ENCODE measurements at places on chromosomes 11 and 22. TPM values are rescaled to one million over a fixed set of nuclear protein-coding genes. Genes with fewer than 3 reads are reported as not detected.

GRAMD1B gene
- total RNA-seq, result 14.0 TPM

DNA sequence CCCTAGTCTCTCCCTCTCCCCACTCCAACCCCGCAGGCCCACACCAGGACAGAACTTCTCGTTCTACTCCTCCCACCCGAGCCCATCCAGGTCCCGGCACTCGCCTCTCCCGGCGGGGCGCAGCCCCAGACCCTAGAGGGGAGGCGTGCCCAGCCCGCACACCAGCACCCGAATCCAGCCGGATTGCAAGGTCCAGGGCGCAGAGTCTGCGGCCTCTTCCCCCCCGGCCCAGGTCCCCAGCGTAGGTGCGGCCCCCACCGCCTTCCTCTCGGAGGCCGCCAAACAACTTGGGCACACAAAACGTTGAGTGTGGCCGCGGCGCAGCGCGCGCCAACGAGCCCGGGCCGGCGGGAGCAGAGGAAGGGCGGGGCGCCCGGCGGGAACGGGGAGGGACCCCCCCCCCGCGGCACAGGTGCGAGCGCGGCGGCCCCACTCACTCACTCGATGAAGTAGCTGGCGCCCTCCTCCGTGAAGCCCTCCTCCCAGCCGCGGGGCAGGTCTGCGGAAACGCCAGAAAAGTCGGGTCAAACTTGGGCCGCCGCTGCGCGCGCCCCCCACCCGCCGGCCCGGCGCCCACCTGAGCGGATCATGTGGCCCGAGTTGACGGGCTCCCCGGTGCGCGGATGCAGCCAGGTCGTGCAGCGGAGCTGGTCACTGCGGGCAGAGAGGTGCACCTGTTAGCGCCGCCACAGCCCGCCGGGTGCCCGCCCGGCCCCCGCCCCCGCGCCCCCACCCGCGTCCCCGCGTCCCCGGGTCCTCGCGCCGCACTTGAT is 480 bp downstream of the PLEKHA7 start:
- no peaks in the 10 kb centered on the region for H3K27me3 ChIP-seq
- H3K4me3 ChIP-seq, result peak overlapping the region; percentile 39
- no peak overlapping the region for H3K27ac ChIP-seq
- peak; percentile 5 for DNase-seq
- no peaks in the 10 kb centered on the region for H3K36me3 ChIP-seq

- peak within 1 kb of the TSS; percentile 51 for H3K4me3 ChIP-seq
- H3K4me1 ChIP-seq, result no peaks in the 10 kb centered on the region
- H3K27ac ChIP-seq, result no peak within 1 kb of the TSS
Observed at GRCh38 chr11:82733444-82734119, at the start of gene FAM181B. FAM181B (minus strand) TSS chr11:82733864; CDS start chr11:82733729, 135 bp downstream.

DNA sequence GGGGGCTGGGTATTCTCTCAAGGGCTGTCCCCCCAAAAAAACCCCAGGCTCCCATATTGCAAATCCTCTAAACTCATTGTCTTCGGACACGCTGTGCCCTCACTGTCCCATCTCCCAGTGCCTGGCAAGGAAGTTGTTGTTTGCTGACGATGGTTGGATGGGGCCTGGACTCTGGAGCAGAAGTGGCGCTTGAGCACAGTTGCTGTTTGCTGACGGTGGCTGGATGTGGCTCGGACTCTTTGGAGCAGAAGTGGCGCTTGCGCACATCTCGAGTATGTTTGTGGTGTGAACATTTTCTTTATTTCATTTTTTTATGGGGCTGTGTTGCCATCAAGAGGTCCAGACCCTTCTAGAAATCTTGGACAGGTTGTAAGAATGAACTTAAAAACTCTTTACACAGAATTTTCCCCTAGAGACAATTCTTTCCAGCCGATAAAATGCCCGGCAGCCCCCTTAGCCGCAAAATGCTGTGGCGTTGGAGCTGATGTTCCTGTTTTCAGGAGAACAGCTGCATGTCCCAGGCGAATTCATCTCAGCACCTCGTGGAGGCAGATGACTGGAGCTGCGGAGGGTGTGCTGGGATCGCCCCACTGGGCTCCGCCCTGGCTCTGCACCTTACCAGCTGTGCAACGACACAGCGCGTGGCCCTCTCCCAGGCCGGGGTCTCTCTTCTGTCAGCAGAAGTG is 1167.4 kb downstream of the BRD1 start:
- no peak overlapping the region for H3K27ac ChIP-seq
- H3K4me1 ChIP-seq, result no peaks in the 10 kb centered on the region
- no peaks in the 10 kb centered on the region for H3K36me3 ChIP-seq
- DNase-seq, result no peak

DNA sequence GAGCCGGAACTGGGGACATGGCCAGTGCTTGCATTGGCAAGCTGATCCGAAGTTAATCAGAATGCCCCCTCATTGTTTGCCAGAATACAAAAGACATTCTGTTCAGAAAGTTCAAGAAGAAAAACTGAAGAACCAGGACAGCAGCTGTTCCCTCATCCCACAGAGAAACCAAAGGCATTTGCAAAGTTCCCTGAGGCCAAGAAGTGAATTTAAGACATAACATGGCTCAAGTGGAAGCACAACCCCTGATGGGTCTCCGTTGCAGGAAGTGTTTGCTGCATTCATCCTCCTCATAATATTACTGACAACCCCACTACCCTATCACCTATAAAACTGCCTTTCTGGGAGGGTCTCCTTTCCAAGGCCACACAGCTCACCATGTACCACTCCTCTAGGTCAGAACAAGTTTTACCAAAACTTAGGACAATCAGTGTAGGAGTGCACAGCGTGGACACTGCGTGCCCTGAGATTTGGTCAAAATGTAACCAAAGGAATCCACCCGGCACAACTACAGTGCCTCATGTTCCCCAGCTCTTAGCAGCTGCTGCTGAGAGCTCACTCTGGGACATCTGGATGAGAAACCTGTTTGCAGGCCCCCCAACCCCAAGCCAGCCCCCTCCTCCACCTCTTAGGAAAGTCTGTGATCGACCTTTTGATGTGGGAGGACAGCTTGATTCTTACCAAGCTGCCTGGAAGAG is 101.6 kb upstream of the AKIP1 start:
- H3K4me1 ChIP-seq, result no peaks in the 10 kb centered on the region
- H3K27me3 ChIP-seq, result no peaks in the 10 kb centered on the region
- H3K27ac ChIP-seq, result no peak overlapping the region
- DNase-seq, result no peak
- no peaks in the 10 kb centered on the region for H3K36me3 ChIP-seq

DNA sequence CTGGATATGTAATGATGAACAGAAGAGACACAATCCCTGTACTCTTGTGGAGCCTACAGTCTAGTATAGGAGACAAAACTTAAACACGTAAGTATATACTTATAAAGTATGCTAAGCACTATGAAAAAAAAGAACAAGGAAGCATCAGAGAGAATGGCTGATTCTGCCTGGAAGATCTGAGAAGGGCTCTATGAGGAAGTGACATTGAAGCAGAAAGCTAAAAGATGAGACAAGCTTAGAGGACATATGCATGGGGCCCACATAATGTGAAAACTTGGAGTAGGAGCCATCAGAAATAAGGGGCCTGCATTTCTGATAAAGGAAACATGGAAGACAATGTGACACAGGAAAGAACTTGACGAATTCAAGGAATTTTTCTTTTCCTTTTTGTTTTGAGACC is 16.6 kb downstream of the SAA1 start:
- H3K27ac ChIP-seq, result no peak overlapping the region
- no peaks in the 10 kb centered on the region for H3K27me3 ChIP-seq
- H3K4me1 ChIP-seq, result no peaks in the 10 kb centered on the region
- no peak for DNase-seq
- H3K4me3 ChIP-seq, result no peak overlapping the region
- peaks cover 11% of the 10 kb centered on the region for H3K36me3 ChIP-seq

SAA1 gene
- not detected for total RNA-seq

MRGPRD gene
- not detected for total RNA-seq

DNA sequence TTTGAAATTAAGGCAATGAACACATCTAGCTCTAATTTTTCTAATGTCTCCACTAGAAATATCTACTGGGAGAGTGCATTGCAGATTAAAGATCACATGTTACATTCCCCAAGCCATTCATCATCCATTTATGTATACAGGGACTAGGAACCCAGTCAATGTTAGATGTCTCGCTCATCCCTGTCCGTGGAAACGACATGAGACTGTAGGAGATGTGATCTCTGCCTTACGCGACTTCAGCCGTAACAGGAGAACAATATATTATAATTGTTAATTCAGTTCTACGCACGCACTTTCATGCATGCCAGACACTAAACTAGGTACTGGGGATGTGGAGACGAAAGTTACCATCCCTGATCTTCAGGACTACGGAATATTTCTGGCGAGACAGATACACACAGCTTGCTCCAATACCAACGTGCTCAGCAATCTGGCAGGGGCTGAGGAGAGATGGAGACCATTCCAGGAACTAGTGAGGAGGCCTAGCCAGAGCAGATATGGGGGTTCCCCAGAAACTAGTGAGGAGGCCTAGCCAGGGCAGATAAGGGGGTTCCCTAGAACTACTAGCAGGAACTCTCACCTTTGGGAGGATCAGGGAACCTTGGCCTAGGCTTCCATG is 706 bp downstream of the DCPS start:
- H3K4me1 ChIP-seq, result peaks cover 18% of the 10 kb centered on the region
- no peaks in the 10 kb centered on the region for H3K36me3 ChIP-seq
- H3K27me3 ChIP-seq, result no peaks in the 10 kb centered on the region

DNA sequence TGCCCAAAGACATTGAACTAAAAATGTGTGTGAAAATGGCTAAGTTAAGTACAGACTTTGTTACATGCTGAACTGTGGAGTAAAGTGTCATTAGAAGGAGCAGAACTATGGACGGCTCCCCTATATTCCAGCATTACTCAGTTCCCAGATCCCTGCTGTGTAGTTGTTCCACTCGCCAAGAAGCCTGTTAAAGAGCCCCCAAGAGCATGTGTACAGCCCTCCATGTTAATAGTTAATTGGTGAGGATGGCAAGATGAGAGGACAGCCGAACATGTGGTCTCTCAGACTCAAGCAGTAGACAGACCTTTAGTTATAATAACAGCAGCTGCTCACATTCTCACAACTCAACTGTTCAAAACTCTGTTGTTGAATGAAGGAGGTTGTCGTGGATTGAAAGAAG is 127.4 kb downstream of the ELP4 start:
- no peak for DNase-seq
- no peaks in the 10 kb centered on the region for H3K27me3 ChIP-seq
- H3K27ac ChIP-seq, result no peak overlapping the region
- no peak overlapping the region for H3K4me3 ChIP-seq
- H3K4me1 ChIP-seq, result no peaks in the 10 kb centered on the region

OR51E2 gene
- total RNA-seq, result not detected

DNA sequence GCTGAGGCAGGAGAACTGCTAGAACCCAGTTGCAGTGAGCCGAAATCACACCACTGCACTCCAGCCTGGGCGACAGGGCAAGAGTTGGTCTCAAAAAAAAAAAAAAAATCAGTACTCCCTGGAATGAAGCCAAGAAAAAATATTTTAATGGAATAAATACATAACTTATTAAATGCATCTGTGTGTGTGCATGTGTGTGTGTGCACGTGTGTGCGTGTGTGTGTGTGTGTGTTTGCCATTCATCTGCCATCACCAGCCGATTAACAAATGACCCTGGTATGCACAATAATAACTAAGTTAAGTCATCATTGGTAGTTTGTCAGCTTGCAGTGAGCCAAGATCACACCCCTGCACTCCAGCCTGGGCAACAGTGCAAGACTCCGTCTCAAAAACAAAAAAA is 35.0 kb upstream of the SCGB1A1 start:
- DNase-seq, result no peak
- peaks cover 6% of the 10 kb centered on the region for H3K4me1 ChIP-seq
- H3K27ac ChIP-seq, result no peak overlapping the region
- no peak overlapping the region for H3K4me3 ChIP-seq

- DNase-seq, result no peak
- no peak overlapping the region for H3K27ac ChIP-seq
Observed at GRCh38 chr11:116828632-116829524, 829 bp upstream of the APOC3 start.

GRCh38 chr11:84673753-84674152 is 953.4 kb downstream of the DLG2 start:
- H3K4me3 ChIP-seq, result no peak overlapping the region
- no peak overlapping the region for H3K27ac ChIP-seq
- DNase-seq, result no peak
- no peaks in the 10 kb centered on the region for H3K4me1 ChIP-seq
- no peaks in the 10 kb centered on the region for H3K36me3 ChIP-seq
- peaks cover 3% of the 10 kb centered on the region for H3K27me3 ChIP-seq

SLC5A4 gene
- not detected for total RNA-seq

MMP7 gene
- not detected for total RNA-seq

TEX12 gene
- 0.46 TPM for total RNA-seq

DNA sequence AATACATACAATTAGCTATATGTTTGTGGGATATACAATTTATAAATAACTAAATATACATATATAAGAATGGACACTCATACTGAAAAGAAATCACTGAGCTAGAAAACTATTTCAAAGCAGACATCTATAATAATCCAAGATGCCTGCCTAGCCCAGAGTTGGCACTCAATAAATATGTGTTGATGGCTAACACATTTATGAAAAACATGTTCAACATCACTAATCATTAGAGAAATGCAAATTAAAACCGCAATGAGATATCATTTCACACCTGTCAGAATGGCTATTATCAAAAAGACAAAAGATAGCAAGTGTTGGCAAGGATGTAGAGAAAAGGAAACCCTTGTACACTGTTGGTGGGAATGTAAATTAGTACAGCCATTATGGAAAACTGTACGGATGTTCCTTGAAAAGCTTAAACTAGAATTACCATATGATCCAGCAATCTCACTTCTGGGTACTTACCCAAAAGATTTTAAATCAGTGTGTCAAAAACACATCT is 29.8 kb downstream of the POU2AF1 start:
- no peaks in the 10 kb centered on the region for H3K27me3 ChIP-seq
- H3K27ac ChIP-seq, result no peak overlapping the region
- no peaks in the 10 kb centered on the region for H3K36me3 ChIP-seq
- no peak overlapping the region for H3K4me3 ChIP-seq
- DNase-seq, result no peak
- no peaks in the 10 kb centered on the region for H3K4me1 ChIP-seq

GPR83 gene
- not detected for total RNA-seq

- no peak for DNase-seq
- H3K4me1 ChIP-seq, result no peaks in the 10 kb centered on the region
- H3K36me3 ChIP-seq, result no peaks in the 10 kb centered on the region
Observed at GRCh38 chr22:37109242-37109917, at the start of gene TMPRSS6. TMPRSS6 (minus strand) TSS chr22:37109713; CDS start chr22:37103417, 6,296 bp downstream.

RAG2 gene
- total RNA-seq, result not detected

MIOX gene
- total RNA-seq, result not detected

DEPDC5 gene
- 43.8 TPM for total RNA-seq

DNA sequence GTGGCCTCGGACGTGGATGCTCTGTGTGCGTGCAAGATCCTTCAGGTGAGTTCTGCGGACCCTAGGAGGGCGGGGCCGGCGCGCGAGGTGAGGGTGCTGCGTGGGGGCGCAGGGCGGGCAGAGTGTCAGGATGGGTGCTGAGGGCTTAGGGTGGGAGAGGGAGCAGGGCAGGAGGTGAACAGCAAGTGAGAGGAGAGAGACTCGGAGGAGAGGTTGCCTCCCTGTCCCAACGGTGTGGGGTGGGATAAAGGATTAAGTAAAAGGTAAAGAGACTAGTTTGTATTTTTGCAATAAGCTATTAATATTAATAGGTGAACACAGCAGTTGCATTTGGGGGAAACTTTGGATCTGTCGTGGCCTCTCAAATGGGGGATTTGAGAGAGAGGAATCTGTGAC is 451 bp downstream of the CDC45 start:
- peak overlapping the region; percentile 85 for H3K4me3 ChIP-seq
- DNase-seq, result no peak
- no peaks in the 10 kb centered on the region for H3K27me3 ChIP-seq
- H3K27ac ChIP-seq, result peak overlapping the region; percentile 96
- H3K4me1 ChIP-seq, result peaks cover 19% of the 10 kb centered on the region

GRCh38 chr22:19663286-19663815 is 51.0 kb upstream of the SEPTIN5 start:
- no peak overlapping the region for H3K27ac ChIP-seq
- H3K36me3 ChIP-seq, result no peaks in the 10 kb centered on the region
- no peak for DNase-seq
- H3K4me1 ChIP-seq, result no peaks in the 10 kb centered on the region
- no peaks in the 10 kb centered on the region for H3K27me3 ChIP-seq

B3GAT1 gene
- total RNA-seq, result 0.42 TPM

Data from naive thymus-derived CD4-positive, alpha-beta T cell (primary cell).